ENCODE measurements at places on chromosomes 5 and 9. TPM values are rescaled to one million over a fixed set of nuclear protein-coding genes. Genes with fewer than 3 reads are reported as not detected.

SH3TC2 gene
- 2.2 TPM for total RNA-seq

LVRN gene
- not detected for total RNA-seq

PCDHGB2 gene
- total RNA-seq, result 2.4 TPM

PLAC8L1 gene
- not detected for total RNA-seq

BSPRY gene
- total RNA-seq, result 55.7 TPM

KLF9 gene
- 44.4 TPM for total RNA-seq

PFN3 gene
- total RNA-seq, result not detected

PCDHGA7 gene
- total RNA-seq, result 0.81 TPM

TRAF2 gene
- 20.5 TPM for total RNA-seq

RABGAP1 gene
- total RNA-seq, result 50.9 TPM

PPP3R2 gene
- not detected for total RNA-seq

SWI5 gene
- total RNA-seq, result 14.8 TPM

LYSMD3 gene
- total RNA-seq, result 5.9 TPM
